ENCODE measurements at places on chromosomes 11 and 22.

DNA sequence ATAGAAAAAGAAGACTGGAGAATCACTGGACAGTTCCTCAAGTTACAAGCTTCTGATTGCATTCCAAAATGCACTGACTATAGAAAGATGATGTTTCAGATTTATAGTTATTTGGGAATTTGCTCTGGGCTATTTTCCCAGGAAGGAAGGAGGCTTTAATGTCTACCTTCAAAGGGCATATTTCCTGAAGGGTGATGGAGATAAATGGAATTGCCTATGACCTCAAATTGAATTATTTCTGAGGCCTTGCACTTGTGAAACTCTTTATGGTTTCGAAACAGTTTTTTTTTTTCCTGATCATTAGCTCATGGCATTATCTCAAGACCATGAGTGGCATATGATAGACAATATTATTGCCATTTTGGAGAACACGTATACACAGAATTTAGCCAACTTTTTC, 333.9 kb downstream of the METTL15 start:
- no peak for DNase-seq

- DNase-seq = no peak
Measured at GRCh38 chr22:21571679-21572078, 4.2 kb downstream of the UBE2L3 start.

DNA sequence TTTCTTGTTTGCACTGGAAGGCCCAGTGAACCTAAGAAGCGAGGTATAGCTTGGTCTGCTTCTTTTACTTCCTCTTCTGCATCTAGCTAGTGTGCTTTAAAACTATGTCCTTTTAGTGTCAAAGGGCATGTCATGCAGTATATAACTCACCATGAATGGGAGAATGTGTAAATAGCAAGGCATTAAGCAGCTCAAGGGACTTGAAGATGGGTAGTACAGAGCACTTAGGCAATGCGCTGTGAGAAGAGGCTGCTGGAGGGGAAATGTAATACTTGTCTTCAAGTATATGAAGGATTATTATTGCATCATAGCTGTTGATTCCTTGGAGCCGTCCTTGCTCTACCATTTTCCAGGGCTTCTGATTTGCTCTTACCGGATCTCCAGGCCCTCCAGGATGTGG, 7.6 kb downstream of the MAML2 start:
- DNase-seq = peak; percentile 34

DNA sequence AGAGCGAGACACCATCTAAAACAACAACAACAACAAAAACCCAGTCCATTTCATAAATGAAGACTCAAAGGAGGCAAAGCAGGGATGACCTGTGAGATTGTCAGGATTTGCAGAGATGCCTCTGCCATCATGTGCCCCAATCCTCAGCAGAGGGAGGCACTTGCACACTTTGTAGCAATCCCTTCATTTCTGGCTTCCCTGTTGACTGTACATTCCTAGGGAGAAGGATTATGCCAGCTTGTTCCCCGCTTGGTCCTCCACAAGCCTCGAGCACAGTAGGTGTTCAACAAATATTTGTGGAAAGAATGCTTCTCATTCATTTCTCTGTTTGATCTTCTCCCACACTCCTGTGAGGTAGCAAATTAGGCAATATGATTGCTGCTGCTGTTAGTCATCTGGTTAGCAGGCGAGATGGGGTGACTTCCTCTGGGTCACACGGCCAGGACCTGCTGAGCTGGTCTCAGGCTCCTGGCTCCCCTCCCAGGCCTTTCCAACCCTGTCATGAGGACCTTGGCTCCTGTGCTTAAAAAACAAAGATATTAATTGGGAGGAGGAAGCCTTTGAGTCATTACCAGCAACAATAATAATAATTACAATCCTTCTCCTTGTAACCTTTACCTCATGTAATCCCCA, 34.1 kb downstream of the LIF start:
- DNase-seq = peak; percentile 96

GRCh38 chr22:20788627-20789344, 14.9 kb downstream of the SERPIND1 start:
- DNase-seq = no peak

- DNase-seq = no peak
Measured at GRCh38 chr11:125559888-125560287, 9.4 kb upstream of the EI24 start.

- DNase-seq = no peak
Measured at GRCh38 chr11:83118814-83119213, 38.1 kb upstream of the PCF11 start.

DNA sequence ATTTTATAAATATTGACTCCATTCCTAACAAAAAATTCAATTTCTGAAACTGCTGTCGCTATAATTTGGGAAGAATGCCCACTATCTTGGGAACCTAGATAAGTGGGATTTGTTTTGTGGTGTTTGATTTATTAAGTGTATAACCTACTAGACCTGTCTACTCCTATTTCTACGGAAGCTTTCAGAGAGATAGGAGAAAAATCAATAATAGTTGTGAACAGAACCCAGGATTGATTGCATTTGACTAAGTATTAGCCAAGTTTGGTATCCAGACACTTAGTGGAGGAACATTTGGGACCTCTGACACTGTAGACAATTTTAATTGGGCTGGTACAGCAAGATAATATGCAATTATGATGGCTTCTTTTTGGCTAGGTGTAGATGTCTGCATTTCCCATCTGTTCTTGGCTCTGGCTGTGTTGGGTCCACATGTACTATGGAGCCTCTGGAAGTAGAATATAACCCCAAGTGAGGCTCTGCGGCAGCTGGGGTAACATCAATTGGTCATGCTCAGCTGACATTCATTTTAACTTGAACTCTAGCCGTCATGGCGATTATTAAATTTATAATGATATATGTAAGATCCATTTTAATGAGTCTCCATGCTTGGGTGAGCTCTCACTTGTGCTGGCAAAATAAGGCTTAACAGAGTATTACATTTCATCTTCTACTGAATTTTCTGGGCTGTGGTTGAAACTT, 111.5 kb upstream of the E2F8 start:
- no peak for DNase-seq

DNA sequence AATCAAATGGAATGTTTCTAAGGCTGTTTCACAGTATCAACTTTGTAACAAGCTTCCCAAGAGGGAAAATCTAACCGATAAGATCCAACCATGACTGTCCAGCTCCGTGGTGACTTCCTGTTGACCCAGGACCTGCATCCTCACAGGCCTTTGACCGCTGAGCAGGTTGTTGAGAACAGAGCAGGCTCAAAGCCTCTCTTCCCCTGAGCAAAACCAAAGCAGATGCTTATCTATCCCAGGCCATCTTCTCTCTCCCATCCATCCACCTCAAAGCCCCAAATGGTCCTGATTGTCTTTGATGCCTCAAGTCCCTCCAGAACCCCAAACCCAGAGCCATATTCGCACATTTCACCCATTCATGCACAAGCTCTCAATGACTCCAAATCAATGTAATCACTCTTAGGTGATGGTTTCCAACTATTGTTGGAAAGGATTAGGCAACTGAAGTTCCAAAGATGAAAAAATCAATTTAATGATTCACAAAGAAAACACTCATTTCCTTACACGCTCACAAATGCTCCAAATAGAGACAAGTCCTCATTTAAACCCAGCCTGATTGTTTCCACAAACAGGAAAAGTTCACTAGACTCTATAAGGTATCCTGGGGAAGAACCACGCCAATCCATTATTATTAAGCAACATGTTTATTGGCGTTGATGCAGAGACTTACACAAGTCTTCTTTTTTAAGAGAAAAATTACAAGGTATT, 48.7 kb downstream of the C11orf58 start:
- no peak for DNase-seq

- DNase-seq = no peak
Measured at GRCh38 chr11:7973011-7973410, 7.8 kb upstream of the NLRP10 start.

DNA sequence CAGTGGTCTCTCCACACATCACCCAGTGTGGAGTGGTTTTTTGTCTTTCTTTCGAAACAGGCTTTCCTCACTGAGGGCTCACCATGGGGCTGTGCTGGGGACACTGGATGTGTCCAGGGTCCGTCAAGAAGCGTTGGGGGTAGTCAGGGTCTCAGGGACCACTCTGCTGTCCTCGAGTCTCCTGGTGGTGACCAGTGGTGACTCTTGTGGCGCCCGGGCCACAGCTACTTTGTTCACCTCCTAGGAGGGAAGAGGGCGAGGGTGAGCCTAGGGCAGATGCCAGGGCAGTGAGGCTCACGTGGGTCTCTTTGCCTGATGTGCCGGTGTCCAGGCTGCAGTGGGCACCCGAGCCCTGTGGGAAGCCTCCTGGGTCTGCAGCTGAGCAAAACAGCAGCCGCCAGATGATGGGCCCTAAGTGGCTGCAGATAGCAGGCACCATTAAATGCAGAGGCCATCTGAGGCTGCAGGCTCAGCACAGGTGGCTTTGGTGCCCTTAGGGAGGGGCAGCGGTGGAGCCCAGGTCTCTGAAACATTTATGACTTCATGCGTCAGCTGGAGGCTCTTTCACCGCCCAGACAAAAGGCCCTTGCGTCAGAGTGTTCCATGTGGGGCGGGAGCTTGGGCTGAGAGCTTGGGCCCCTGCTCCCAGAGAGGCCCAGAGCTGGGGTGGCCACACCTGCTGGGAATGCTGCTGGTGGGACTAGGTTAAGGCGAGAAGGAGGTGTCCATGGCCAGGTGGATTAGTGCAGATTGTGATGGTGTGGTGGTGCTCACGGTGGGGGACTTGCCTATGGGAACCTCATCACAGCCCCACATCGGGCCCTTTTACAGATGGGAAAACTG, 29.5 kb downstream of the KCNQ1 start:
- peak; percentile 53 for DNase-seq

GRCh38 chr11:19435306-19435989, 194.7 kb upstream of the E2F8 start:
- no peak for DNase-seq

DNA sequence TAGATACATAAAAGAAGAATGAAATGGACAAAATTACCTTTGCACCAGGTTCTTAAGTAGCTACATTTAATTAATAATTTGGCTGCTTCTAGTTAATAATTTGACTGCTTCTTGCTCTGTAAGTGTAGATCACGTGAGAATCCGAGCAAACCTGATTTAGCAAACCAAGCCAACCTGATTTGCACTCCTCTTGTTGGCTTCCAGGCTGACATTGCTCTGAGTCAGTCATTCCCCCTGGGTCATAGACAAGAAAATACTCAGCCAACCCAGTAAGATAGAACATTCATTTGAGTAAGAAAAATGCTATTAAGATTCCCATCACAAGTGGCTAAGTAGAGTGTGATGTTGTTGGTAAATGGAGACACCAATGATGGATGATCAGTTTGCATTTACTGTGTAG, 304.1 kb downstream of the C11orf87 start:
- no peak for DNase-seq

DNA sequence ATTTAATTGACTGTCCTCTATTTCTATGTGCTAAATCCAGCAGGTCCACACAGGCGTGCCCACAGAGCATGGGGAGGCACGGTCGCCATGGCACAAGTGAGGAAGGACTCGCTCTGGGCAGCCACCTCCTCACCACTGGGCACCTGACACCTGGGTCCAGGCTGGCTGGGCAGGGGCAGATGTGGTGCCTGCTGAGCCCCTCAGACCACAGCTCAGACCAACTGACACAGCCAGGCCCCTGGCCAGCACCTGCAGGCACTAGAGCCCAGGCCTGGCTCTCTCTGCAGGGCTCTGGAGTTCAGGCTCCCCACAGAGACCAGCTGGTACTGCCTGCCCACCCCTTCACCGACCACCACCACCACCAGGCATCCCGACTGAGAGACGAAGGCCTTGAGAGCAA, 27.9 kb downstream of the LINC01488 start:
- no peak for DNase-seq

DNA sequence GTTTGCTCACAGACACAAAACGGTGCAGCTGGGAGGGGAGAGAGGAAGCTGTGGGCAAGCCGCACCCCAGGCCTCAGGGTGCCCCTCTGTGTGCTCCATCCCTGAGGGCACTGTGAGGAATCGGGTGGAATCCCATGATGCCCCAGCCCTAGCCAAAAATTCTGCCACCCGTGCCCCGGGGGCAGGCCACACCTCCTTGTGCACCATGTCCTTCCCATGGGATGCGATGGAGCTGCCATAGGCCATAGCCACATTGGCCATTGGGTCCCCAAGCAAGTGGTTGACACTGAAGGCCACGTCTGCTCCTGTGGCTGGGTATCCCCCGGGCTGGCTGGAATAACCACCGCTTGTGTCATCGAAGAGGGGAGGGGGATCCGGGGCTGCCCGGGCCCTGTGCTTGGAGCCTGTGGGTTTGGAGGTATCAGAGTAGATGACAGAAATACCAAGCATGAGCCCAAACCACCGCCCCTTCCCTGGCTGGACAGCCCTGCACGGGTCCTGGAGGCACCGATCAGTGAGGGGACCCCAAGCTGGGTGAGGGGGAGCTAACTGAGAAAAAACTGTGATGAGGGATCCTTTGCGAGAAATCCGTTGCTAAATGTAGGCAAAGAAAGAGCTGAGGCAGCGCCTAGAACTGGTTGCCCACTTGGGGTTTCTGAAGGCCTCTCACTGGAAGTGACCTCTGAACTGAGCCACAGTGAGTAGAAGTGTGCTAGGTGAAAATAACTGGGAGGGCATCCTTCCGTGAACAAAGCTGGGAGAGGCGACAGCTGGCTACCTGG, 863 bp downstream of the YIF1A start:
- no peak for DNase-seq

- no peak for DNase-seq
Measured at GRCh38 chr11:20844630-20845029, 175.2 kb downstream of the NELL1 start.

DNA sequence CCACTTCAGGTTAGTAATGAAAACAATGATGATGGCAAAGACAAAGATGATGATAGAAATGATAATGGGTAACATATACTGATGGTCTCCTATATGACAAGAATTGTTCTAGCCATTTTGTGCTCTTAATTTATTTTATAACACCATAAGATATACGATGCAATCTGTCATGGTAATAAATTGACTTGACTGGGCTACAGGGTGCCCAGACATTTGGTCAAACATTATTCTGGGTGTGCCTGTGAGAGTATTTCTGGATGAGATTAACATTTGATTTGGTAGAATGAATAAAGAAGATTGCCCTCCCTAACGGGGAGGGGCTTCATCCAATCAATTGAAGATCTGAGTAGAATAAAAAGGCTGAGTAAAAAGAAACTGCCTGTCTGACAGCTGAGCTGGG, 237.3 kb downstream of the LARGE1 start:
- DNase-seq = no peak

DNA sequence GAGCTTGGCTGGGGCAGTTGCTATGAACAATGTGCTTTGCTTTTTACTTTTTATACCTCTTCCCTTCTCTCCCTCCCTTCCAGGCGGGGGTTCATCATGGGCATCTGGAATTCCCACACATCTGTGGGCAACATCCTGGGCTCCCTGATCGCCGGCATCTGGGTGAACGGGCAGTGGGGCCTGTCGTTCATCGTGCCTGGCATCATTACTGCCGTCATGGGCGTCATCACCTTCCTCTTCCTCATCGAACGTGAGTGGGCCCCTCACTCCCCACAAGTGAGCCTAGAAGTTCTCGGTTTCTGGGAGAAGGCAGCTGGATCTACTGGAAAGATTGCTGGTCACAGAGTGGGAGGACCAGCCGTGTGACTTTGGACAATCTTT, 17.4 kb downstream of the SLC37A2 start:
- DNase-seq = no peak

- peak; percentile 31 for DNase-seq
Measured at GRCh38 chr22:42766860-42767259, 46.2 kb upstream of the A4GALT start.

Measured in upper lobe of left lung (tissue), 6 donors.